HuH-7.5 (cell line): ENCODE measurements at places on chromosomes 2 and 18.

- peak; percentile 6 for DNase-seq
Measured at GRCh38 chr2:143575340-143575739, 446.1 kb downstream of the ARHGAP15 start.

GRCh38 chr2:142750858-142751257 is 126.6 kb upstream of the KYNU start:
- DNase-seq: no peak

DNA sequence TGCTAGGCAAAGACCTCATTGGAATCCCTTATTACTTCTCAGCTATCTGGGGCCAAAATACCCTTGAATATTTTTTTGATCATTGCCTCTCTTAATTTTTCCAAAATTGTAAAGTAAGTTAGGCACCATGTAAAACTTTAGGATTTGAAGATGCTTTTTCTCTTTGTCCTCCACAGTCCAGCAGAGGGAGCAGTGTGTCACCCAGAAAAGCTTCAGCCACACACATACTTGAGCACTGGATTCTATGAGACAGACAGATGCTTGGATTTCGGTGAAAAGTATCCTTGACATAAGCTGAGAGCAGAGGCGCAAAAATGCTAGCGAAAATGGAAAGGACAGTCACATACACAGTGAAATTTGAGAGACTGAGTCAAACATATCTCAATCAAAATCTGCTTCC is 74.7 kb upstream of the KCNJ3 start:
- DNase-seq: peak; percentile 19

DNA sequence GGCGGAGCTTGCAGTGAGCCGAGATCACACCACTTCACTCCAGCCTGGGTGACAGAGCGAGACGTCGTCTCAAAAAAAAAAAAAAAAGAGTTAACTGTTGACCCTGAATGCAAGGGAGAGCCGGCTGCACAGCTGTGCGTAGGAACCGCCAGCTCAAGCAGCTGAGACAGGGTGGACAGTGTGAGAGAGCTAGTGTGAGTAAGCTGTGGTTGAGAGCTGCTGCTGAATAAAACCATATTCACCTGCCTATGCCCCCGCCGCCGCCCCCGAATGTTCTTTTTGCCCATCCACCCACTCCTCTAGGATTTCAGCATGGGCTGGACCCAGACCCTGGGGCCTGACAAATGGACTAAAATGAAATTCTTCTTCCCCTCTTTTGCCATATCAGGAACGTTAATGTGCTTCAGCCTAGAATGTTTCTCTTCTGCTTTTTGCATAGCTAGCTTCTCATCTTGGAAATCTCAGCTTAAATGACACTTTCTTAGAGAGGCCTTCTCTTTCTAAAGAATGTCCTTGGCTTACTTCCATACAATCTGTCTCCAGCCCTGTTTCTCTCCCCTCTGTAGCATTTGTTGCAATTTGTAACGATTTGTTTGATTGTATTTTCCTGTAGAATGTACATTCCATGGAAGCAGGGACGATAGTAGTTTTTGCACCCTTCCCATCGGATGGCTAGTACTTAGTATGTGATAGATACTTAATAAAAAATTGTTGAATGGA is 142.7 kb downstream of the KLHL14 start:
- no peak for DNase-seq

- no peak for DNase-seq
Measured at GRCh38 chr2:91748902-91749301, 3057.4 kb downstream of the RPIA start.

- DNase-seq: no peak
Measured at GRCh38 chr2:101706819-101707177, 9.3 kb downstream of the MAP4K4 start.

DNA sequence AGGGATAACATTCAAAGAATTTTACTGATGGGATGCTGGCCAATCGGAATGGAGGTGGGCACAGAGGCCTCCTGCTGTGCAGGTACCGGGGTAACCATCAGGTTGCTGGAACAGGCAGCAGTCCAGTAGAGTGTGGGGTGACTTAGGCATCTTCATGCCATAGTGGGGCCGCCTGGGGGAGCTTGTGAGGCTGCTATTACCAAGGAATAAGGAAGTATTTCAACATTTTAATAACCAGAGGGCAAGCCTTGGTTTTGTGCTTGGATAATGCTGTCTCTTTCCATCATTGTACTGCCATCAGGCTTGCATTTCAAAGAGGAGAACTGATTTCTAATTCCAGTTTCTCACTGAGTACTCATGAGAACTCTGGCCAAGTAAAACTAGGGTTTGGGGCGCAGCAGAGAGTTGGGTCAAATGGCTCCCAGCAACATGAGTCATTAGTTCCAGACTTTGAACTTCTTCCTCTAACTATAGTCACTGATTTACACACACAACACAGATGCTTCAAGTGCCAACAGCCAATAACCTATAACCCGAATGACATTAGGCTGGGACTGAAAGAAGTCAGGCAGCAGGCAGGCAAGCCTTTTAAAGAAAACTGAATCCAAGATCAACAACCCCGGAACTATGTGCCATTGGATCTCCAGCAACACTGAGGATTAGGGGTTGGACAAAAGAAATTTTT is 56.1 kb upstream of the FHL2 start:
- DNase-seq: no peak

GRCh38 chr18:27413495-27414401 is 228.6 kb upstream of the CHST9 start:
- DNase-seq: no peak

DNA sequence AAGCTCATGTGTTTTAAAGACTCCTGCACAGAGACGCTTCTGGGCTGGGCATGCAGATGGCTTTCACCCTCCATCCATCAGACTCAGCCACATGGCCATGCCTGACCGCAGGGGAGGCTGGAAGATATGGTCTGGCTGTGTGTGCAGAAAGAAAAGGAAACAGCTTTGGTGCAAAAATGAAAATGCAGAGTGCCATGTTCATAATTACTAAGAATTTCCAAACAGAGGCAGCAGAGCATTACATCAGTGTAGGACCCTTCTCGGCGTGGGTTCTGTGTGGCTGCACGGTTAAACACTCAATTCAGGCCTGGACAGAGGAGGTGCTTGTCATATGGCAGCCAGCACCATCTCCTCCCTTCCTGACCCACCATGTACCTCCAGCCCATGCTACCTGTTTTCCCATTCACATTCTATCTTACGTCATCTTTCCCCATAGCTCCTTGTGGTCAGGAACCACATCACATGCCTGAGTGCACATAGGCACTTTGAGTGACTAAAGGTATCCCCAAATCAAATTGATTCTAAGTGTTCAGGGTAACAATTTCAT is 200.3 kb upstream of the ID2 start:
- no peak for DNase-seq

DNA sequence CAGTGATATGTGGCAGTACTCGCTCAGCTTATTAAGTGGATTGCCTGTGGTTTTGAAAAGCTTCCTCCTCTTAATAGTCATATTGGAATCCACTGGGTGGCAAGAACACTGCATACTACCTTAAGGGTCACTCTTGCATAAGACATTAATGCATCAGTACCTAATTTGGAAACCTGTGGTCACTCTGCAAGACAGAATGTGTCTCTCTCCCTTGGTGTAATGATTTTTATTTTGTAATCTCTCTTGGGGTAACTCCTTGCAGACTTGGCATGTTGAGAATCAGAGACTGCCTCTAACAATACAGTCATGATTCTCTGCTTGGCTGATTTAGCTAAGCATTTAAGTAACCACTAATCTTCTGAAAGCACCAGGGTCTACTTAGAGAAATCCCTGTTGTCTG is 33.0 kb upstream of the IER3IP1 start:
- no peak for DNase-seq

- peak; percentile 42 for DNase-seq
Measured at GRCh38 chr2:226030788-226031646, 631.5 kb downstream of the NYAP2 start.

DNA sequence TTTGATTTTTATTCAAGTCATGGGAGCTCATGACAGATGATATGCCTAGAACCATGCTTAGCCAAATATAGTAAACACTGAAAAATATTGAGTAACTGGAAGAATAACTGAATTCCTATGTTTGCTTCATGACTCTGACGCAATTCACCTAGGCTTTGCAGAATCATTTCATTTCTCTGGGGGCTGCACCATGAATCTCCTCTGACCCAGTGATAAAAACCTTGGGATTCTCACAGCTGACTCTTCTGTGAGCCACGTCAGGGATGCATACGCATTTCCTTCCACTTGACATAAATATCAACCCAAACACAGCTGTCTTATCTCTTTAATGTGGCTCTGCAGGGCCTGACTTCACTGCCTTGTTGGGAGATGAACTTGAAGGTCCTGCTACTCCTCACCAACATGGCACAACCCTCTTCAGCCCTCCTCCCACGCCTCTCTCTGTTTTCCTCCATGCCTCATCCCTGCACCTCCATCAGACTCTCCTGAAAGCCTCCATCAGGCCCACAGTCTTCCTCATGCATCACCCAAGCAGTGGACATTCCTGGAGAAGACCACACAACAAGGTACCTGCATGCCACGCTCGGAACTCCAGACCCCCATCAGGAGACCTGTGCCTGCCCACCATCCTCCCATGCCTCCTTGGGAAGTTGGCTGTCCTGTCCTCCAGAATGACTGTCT is 29.8 kb downstream of the COL6A3 start:
- no peak for DNase-seq

DNA sequence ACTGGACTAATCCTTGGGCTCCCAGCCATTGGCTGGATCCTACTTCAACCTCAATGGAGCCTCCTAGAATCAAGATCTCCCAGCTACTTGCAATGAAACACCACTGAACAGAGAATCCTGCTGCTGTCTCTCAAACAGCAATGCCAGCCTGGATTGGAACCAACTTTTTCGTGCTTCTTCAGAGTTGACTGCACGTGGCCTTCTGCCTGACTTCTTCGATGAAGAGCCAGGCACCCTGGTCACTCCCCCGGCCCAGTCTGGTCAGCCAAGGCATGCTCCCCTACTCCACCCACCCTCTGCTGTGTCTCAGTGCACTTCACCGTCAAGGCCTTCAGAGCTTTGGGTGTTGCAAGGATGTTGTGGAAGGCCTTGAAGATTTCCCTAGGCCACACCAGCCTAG is 148.7 kb downstream of the CLIP4 start:
- no peak for DNase-seq

DNA sequence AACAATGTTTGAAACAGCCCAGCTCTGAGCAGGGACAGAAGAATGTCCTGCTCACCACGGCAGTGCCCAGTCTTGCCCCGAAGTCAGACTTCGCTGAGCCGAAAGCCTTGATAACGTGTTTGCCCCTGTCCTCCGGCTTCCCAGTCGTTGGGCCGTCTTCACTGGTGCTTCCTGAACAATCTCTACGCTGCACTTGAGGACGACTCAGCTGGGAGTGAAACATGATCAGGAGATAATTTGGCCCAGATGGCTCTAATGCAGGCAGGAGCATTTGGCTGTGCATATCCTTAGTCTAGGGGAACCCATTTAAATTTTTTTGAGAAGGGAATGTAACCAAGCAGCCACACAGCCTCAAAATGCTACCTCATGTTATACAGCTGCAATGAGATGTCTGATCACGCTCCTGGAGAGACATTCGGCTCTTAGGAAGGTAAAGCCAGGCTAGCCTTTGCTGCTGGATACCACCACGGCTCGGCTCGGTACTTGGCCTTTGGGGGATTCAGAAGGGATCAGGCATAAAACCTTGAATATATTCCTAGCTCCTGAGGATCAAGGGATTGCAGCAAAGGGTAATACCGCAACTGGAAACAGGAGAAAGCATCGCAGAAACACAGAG is 43.6 kb downstream of the FECH start:
- no peak for DNase-seq

DNA sequence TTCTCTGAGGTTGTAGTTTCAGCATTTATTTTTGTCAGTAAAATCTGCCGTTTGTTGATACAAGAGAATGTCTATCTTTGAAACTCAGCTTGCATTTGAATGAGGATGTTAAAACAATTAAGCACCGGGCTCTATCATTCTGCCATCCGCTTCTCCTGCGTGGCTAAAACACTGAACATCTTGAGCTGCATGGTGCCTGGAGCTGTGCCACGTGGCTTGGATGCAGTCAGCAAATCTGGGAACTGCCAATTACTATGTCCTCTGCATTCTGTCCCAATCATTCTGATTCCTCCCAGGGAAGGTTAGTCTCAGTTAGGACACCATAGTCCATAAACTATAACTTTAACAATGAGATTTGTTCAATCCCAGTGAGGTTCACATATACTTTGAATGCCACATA is 598.4 kb downstream of the FBXO15 start:
- no peak for DNase-seq

GRCh38 chr2:46998551-46998950 is 82.9 kb upstream of the MCFD2 start:
- DNase-seq: no peak

DNA sequence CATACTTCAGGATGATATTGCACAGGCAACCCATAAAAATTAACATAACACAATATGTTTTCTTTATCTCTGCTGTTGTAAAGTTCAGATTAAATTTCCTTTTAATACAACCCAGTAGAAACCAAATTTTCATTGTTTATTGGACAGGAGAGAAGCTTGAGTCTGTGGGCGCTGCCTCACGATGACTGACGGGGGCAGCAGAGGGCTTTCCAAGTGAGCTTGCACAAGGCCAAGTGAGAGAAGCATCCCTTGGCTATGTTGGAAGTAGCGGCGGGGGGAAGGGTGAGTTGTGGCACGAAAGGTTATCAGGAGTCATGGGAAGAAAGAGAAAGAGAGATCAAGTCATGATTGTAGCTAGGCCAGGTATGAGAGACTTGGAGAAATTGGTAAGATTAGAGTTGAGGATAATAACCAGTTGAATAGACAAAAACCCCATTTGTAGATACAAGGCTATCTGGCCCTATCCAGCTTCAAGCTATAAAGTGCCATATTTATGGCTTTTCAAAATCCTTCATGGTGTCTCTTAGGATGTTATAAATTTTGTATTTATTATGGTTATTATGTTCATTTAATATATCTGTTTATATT is 413.7 kb upstream of the FAM98A start:
- DNase-seq: peak; percentile 23

DNA sequence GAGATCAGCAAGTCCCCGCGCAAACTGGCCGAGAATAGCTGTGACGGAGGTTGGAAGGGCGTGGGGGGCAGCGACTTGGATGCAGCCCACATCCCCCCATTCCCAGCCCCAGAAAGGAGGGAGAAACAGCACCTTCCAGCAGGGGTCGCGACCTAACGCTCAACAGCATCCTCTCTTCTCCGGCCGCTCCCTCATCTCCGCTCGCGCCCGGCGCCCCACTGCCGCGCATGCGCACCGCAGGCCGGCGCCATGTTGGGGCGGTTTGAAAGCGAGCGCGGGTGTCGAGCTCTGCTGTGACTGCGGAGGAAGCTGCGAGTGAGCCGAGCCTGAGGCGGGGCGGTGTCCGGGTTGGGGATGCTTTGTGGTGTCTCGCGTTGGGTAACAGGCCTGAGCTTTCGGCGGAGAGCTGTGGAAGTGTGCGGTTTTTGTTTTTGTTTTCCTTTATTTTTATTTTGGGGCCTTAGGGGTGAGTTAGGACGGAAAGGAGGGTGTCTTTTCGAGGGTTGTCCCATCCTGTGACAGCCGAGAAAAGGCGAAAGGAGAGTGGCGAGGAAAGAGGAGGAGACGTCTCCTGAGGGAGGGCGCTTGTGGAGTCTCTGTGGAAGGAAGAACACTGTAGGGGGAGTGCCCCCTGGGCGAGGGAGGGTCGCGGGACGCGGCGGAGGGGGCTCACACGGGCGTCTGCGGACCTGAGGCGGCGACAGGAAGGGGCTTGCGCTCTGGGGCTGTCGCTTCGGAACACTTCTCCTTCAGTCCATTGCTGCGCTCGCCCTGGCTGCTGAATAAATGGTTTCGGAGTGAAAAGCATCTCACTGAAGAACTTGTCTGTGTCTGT is at the start of the genes C18orf54 and STARD6:
Gene C18orf54 (plus strand): TSS at position 247 of the 835 bp plus-strand sequence. CDS start 2,667 bp downstream, outside the sequence.
Gene STARD6 (minus strand): TSS at position 199 of the 835 bp plus-strand sequence. CDS start 3,285 bp downstream, outside the sequence.
- peak; percentile 75 for DNase-seq
